ENCODE measurements at places on chromosomes 11 and 22. TPM values are rescaled to one million over a fixed set of nuclear protein-coding genes. Genes with fewer than 3 reads are reported as not detected.

The MMP13 gene
- not detected for total RNA-seq

DNA sequence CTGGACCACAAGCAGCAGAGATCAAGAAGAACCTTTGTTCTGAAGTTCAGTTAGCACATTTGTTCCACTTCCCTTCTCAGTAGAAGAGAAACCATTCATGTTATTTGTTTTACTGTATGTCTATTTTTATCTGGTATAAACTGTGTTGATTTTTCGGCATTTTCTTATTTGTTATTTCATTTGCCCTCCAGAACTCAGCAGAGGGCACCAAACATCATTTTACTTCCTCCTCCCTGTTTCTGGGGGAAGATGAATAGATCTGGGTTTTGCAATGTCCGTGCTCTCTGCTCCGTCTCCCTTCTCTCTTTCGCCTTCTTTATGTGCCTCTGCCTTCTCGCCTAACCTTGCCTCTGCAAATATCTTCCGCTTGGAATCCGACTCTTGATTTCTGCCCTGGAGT, 366.9 kb downstream of the NTM start:
- H3K27me3 ChIP-seq = no peaks in the 10 kb centered on the region
- no peaks in the 10 kb centered on the region for H3K36me3 ChIP-seq
- DNase-seq = no peak

- H3K4me1 ChIP-seq = peaks cover 4% of the 10 kb centered on the region
- H3K27ac ChIP-seq = no peak overlapping the region
- H3K4me3 ChIP-seq = no peak overlapping the region
- H3K36me3 ChIP-seq = no peaks in the 10 kb centered on the region
- DNase-seq = no peak
Measured at GRCh38 chr11:22922672-22923071, 62.4 kb upstream of the CCDC179 start.

DNA sequence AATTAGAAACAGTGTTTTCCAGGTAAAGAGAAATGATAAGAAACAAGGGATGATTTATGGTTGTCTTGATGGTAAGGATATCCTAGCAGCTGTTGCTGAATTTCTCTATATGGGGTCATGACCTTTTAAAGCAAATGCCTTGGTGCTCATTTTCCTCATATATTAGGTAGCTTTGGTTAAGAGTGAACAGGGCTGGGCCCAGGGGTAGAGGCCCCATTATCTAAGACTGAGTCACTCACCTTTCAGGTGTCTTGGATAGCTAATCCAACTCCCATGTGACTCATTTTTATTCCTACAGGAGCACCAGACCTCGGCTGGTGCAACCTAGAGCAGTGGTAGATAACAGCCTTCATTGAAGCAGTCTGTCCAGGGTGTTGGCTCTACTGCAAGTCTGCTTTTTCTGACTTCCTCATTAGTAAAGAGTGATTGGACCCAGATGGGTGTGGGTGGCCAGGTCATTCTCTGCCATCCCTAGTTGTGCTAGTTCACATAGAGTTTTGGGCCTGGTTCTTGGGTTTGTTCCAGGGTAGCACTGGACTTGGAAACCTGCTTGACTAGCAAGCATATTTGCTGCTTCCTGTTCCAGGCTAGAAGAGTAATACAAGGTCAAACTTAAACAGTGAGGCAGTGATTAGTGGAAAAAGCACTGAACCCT, 37.4 kb downstream of the CTNND1 start:
- H3K36me3 ChIP-seq = peaks cover 14% of the 10 kb centered on the region
- H3K27me3 ChIP-seq = no peaks in the 10 kb centered on the region
- H3K4me3 ChIP-seq = no peak overlapping the region
- H3K4me1 ChIP-seq = peaks cover 45% of the 10 kb centered on the region

The KDM4D gene
- 0.84 TPM for total RNA-seq

- peak within 1 kb of the TSS; percentile 3 for H3K27ac ChIP-seq
- H3K4me3 ChIP-seq = peak within 1 kb of the TSS; percentile 47
- DNase-seq = no peak
- H3K36me3 ChIP-seq = no peaks in the 10 kb centered on the region
- H3K4me1 ChIP-seq = peaks cover 3% of the 10 kb centered on the region
Measured at GRCh38 chr11:12377106-12377823, at the start of gene PARVA. Gene PARVA (plus strand): TSS chr11:12377571. CDS start chr11:12377648, 77 bp downstream.

- H3K4me3 ChIP-seq = no peak overlapping the region
- H3K4me1 ChIP-seq = peaks cover 5% of the 10 kb centered on the region
- no peak overlapping the region for H3K27ac ChIP-seq
Measured at GRCh38 chr22:39133871-39134270, 18.6 kb downstream of the CBX7 start.

DNA sequence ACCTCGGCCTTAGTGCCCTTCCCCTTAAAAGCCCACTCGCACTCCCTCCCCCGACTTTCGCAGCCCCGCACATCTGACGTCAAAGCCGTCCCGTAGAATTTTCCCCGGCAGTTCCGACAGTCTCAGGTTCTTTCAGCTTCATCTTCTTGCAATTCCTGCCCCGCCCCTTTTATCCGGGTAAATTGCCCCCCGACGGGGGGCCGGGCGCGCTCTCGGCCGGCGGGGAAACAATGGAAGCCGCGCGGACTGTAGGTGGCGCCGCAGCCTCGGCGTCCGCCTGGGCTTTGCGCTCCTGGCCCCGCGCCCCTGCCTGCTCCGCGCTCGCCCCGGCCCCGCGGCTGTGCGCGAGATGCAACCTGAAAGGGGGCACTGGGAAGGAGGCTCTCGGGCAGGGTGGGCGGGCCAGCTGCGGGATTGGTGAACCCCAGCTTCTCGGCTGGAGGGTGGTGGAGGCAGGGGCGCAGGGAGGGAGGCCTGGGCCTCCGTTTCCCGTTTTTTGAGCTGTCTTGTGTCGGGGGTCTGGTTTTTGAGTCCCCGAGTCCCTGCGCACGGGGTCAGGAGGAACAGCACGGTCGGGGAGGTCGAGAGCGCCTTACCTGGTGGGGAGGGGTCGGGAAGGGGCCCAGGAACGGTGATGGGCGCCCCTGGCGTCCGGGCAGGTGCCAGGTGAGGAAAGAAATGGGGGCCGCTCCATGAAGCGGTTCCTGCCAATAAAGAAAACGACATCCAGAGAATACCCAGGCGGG, 859 bp upstream of the FGF19 start:
- peaks cover 56% of the 10 kb centered on the region for H3K27me3 ChIP-seq
- peaks cover 4% of the 10 kb centered on the region for H3K4me1 ChIP-seq
- no peak overlapping the region for H3K4me3 ChIP-seq
- no peak for DNase-seq

DNA sequence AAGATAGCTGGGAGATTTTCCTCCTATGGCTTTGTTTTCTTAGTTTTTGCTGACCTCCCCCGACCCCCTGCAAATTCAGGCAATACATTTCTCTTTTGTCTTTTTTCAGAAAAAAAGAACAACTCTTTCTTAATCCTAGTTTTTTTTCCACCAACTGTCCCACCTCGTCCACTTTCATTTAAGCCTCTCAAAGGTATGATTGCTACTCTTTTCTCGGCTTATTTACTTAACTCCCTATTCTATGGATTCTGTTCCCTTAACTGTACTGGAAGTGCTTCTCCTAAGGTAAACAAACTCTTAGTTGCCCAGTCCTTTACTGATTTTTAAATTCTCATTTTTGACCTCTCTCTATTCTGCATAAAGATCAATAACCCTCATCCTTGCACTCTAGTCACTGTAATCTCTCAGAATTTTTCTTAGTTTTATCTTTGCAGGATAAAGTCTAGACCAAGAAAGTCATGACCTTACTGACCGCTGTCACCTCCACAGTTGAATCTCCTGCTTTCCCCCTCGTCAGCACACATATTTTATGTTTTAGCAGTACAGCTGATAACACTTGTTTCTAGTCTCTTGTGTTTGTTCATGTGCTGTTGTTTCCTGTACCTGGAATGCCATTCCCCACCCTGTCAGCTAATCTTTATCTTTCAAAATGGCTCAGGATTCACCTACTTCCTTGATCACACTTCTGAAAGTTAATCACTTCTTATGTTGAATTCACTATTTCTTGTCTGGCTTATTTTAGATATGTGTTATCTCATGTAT, 14.9 kb downstream of the TBCEL start:
- DNase-seq = no peak
- no peaks in the 10 kb centered on the region for H3K36me3 ChIP-seq

The HBB gene
- total RNA-seq = not detected

DNA sequence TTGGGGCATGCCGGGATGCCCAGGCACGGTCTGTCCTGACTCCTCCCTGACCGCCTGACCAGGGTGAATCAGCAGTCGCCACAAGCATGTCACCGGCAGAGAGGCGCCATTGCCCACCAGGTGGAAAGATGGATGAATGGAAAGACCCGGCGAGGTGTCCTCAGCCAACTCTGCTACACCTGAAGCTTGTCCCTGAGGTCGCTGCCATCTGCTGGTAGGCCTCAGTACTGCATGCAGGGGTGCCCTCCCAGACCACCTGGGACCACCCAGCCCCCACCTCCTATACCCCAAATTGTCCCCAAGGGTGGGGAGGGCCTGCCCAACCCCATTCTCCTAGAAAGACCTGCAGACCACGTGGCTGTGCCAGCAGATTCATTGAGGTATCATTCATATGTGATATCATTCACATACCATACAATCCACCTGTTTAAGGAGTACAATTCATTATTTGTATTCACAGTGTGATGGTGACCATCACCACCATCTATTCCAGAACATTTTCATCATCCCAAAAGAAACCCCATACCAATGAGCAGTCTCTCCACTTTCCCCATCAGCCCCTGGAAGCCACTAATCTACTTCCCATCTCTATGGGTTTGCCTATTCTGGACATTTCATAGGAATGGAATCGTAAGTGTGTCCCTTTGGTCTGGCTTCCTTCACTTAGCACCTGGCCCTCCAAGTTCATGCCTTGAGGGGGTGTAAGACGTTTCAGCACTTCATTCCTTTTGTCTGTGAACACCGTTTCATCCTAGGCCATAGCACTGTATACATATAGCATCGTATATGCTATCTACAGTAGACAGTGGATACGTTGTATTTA, 17.5 kb downstream of the FGF3 start:
- H3K36me3 ChIP-seq = no peaks in the 10 kb centered on the region
- peak; percentile 35 for DNase-seq
- H3K4me1 ChIP-seq = no peaks in the 10 kb centered on the region
- no peaks in the 10 kb centered on the region for H3K27me3 ChIP-seq

The UPK3A gene
- not detected for total RNA-seq

GRCh38 chr11:71185411-71185810, 67.0 kb downstream of the SHANK2 start:
- no peaks in the 10 kb centered on the region for H3K4me1 ChIP-seq
- no peak for DNase-seq
- H3K36me3 ChIP-seq = no peaks in the 10 kb centered on the region
- H3K27ac ChIP-seq = no peak overlapping the region
- no peak overlapping the region for H3K4me3 ChIP-seq
- no peaks in the 10 kb centered on the region for H3K27me3 ChIP-seq

The ASCL2 gene
- total RNA-seq = 0.40 TPM

The KRTAP5-11 gene
- not detected for total RNA-seq

GRCh38 chr11:126347751-126348668, 7.5 kb upstream of the ST3GAL4 start:
- no peak for DNase-seq
- H3K4me1 ChIP-seq = peaks cover 31% of the 10 kb centered on the region
- no peaks in the 10 kb centered on the region for H3K27me3 ChIP-seq
- no peak overlapping the region for H3K4me3 ChIP-seq

All from activated CD4-positive, alpha-beta T cell treated with anti-CD3 and anti-CD28 coated beads, Interleukin-2, amount 10 ng/mL, durations not matched to agents 7 days and 5 days (primary cell).